ENCODE measurements at places on chromosomes 12 and 14. TPM values are rescaled to one million over a fixed set of nuclear protein-coding genes. Genes with fewer than 3 reads are reported as not detected.
A peak's percentile ranks its signal among the peaks of the same experiment; 100 is the strongest.

CD69 gene
- 166 TPM for total RNA-seq

NYNRIN gene
- 0.27 TPM for total RNA-seq

GRCh38 chr14:21071225-21072030 lies 1.3 kb downstream of the ARHGEF40 start:
- DNase-seq: peak; percentile 76

DNA sequence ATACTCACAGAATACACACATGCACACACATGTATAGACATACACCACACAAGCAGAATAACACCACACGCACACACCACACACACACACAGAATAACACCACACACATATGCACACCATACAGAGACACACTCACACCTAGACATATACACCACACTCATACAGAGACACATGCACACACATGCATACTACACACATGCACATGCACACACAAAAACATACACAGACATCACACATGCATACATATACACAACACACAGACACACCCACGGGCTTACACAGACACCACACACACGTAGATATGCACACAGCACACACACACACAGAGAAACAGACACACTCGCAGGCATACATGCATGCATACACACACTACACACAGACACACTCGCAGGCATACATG lies 49.7 kb downstream of the NTF3 start:
- no peak for DNase-seq

GRCh38 chr14:91417120-91417982 lies at the start of gene CCDC88C:
CCDC88C (minus strand) TSS chr14:91417820; CDS start chr14:91417690, 130 bp downstream.
- DNase-seq: peak; percentile 81

GRCh38 chr14:52356025-52356424 lies 41.9 kb downstream of the PTGER2 start:
- no peak for DNase-seq

DNA sequence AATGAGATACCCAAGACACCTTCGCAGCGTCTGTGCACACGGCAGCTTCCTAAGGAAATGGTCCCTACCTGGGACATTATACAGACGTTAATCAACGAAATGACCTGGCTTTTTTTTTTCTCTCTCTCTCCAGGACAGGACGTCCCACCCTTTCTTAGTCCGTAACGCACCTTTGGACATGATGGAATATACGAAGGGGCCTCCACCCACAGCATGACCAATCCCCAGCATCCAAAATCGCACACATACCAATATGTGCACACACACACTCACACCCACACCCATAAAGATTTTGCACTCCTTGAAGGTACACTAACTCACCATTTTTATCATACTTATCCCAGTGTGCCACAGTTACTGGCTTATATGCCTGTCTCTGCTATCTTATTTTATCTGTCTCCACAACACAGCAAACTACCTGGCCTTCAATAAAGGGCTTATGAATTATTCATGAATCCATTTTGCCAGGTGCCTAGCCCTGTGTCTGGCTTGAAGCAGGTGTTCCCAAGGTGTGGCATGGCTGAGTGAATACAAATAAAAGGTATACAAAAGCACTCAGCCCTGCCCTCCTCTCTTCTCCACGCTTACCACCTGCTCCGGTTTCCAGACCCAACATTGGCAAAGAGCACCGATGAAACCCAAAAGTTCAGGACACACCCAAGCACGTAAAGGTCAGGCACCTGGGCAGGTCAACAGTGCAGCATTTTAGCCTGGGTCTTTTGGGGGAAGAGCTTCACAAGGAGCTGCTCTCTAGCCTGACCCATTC lies 2.2 kb downstream of the SCNN1A start:
- DNase-seq: no peak

GRCh38 chr14:51610771-51611170 lies 40.9 kb upstream of the FRMD6 start:
- DNase-seq: no peak

- no peak for DNase-seq
These were observed 43.0 kb downstream of the DDHD1 start for GRCh38 chr14:53110096-53110495.

DNA sequence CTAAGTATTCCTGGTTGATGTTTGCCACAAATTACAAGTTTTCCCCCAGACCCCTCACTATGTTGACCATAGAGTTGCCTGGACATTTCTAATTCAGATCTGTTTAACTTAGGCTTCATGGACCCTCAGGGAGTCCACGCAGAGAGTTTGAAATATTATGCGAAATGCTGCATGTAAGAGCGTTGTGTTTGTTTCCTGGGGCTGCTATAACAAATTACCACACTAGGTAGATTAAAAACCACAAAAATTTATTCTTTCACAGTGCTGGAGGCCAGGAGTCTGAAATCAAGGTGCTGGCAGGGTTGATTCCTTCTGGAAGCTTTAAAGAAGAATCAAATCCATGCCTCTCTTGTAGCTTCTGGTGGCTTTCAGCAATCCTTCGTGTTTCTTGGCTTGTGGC lies 177.9 kb upstream of the KITLG start:
- DNase-seq: no peak

All from activated CD8-positive, alpha-beta T cell treated with anti-CD3 and anti-CD28 coated beads for 36 hours (primary cell).